ENCODE measurements at places on chromosomes 12 and 14.

GRCh38 chr12:51323966-51324895 lies at the start of gene BIN2:
BIN2 (minus strand) TSS chr12:51324174; CDS start chr12:51324102, 72 bp downstream.
- peak; percentile 72 for DNase-seq

GRCh38 chr12:131990066-131990979 lies 40.6 kb downstream of the EP400 start:
- DNase-seq, result no peak

GRCh38 chr12:78470354-78471195 lies 394.0 kb upstream of the SYT1 start:
- no peak for DNase-seq

GRCh38 chr14:95460647-95461478 lies 55.6 kb downstream of the SYNE3 start:
- no peak for DNase-seq

- DNase-seq, result no peak
Observed at GRCh38 chr12:77947330-77947729, 116.6 kb downstream of the NAV3 start.

DNA sequence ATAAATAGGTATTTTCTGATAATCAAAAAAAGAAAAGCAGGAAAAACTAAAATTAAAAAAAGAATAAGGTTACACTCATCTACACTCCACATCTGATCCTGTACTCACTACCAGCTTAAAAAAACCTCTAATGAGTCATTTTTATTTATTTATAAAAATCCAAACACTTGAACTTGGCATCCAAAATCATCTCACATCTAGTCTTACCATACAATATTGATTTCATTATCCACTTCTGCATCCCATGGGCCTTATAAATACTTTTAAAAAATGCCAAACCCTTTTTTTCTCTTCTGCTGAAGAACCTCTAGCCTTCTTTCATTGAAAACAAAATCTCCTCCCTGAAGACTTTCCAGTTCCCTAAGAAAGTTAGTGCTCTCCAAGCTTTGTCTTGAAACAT lies 109.7 kb downstream of the TMTC3 start:
- no peak for DNase-seq

- no peak for DNase-seq
Observed at GRCh38 chr12:107914460-107914977, 140.0 kb downstream of the ASCL4 start.

- no peak for DNase-seq
Observed at GRCh38 chr12:30945443-30946164, 19.1 kb downstream of the TSPAN11 start.

GRCh38 chr14:28783664-28784063 lies 17.1 kb downstream of the FOXG1 start:
- DNase-seq, result no peak

DNA sequence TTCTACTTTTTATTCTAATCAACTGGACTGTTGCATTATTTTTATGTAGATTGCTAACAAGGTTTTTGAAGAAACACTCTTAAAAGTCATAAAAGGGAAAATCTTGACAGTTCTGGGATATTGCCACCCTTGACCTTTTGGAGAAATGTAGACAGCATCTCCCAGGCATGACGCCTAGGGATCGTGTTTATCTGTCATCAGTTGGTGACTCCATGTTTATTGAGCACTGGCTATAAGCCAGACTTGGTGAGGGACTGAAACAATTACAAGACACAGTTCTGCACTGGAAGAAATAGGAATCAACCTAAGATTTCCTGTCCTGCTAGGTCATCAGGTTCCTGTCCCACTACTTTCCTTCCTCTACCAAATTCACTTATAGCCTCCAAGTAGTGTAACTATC lies 34.5 kb downstream of the HMGA2 start:
- no peak for DNase-seq

DNA sequence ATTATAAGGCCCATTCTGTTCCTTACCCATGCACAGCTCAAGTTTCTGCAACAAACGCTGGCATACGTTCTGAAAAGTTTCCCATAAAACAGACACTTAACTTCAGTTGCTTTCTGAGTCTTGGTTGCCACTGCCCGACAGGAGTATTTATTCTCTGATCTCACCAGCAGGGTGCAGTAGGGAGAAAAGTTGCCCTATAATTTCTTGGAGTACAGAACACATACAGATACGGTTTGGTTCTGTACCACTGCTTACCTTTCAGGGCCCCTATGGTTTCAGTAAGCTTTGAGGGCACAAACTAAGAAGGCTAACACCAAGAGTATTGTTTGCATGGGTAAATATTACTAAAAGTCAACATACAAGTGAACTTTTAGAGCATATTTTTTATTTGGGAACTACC lies 77.9 kb downstream of the SPATA7 start:
- no peak for DNase-seq

- DNase-seq, result no peak
Observed at GRCh38 chr12:42039176-42039575, 105.5 kb downstream of the GXYLT1 start.

- no peak for DNase-seq
Observed at GRCh38 chr14:104266631-104267575, 128.5 kb downstream of the KIF26A start.

- no peak for DNase-seq
Observed at GRCh38 chr14:43308421-43309110, 1198.5 kb downstream of the FSCB start.

- peak; percentile 100 for DNase-seq
Observed at GRCh38 chr14:100192672-100193416, 33.4 kb upstream of the DEGS2 start.

DNA sequence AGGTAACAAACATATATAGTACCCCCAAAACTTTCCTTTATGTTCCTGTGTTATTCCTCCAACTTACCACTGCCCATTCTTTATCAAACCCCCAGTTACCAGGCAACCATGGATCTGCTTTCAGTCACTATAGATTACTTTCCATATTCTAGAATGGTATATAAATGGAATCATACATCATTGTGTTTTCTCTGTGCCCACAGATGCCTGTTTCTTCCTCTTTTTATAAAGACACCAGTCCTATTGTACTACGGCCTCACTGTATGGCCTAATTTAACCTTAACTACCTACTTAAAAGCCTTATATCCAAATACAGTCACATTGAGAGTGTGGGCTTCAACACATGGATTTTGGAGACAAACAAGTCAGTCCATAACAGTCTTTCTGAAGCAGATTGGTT lies 2.6 kb downstream of the TAS2R14 start:
- DNase-seq, result no peak

- no peak for DNase-seq
Observed at GRCh38 chr12:52074971-52075724, 4.4 kb upstream of the SMIM41 start.

DNA sequence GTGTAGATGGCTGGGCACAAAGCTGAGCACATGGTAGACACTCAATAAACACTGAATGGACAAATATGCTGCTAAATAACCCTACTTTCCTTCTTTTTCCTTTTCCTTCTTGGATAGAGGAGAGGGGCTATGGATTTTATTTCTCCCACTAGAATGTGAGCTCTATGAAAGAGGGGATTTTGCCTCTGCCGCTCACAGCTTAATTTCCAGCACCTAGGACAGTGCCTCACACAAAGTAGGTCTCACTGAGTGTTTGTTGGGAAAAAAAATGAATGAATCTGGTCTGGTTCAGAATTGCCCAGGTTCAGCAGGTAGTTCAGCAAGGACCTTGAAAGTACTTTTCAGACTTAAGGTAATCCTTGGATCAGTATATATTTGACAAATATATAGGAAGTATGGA lies 65.5 kb downstream of the WSCD2 start:
- DNase-seq, result no peak

DNA sequence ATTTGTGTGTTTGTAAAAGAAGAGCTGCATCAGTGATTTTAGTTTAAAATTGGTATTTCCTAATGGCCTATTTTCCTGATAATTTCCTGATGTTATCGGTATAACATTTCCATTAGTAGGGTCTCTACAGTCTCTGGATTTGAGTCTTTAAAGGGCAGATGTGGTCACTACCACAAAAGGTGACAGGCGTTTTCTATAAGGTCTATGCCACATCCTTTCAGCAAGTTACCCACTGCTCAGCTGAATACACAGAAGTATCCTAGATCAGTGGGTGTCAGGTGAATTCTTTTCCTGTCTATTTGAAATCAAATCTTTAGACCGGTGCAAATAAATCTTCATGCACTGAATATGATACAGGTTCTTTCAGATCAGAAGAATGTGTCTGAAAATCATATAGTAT lies 90.2 kb downstream of the LIN7A start:
- DNase-seq, result no peak

DNA sequence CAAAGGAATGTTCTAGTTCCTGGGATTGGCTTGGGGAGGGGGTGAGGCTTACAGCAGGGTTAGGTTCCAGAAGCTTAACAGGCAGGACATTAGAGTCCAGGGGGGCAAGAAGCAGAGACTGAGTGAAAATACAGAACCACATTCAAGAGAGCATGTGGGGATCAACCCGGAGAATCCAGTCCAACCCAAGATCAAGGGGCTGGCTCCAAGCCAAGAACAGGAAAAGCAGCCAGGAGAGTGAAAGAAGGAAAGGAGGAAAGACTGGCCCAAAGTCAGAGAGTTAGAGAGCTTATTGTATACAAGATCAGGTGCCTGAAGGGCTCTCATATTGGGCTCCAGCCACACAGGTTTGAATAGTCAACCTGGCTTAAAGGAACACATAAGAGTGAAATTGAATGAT lies 190.3 kb upstream of the CDKN3 start:
- DNase-seq, result no peak

GRCh38 chr14:32023540-32023939 lies 53.6 kb upstream of the ARHGAP5 start:
- no peak for DNase-seq

GRCh38 chr12:111424793-111425251 lies 19.1 kb downstream of the SH2B3 start:
- DNase-seq, result no peak

DNA sequence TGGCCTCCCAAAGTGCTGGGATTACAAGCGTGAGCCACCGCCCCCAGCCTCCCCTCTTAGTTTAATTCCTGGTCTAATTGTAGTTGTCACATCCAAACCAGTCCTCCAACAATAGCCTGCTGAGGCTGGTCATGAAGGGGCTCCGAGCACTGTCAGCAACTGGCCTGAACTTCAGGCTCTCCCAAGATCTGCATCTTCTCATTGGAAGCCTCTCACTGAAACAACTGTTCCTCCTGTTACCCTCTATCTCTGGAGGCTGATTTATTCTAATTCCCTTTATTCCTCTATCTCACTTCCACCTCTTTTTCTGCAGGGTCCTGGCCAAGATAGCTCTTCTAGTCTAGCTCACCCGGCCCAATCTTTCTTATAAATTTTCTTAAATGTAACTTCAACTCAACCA lies 89.4 kb downstream of the DUSP16 start:
- no peak for DNase-seq

DNA sequence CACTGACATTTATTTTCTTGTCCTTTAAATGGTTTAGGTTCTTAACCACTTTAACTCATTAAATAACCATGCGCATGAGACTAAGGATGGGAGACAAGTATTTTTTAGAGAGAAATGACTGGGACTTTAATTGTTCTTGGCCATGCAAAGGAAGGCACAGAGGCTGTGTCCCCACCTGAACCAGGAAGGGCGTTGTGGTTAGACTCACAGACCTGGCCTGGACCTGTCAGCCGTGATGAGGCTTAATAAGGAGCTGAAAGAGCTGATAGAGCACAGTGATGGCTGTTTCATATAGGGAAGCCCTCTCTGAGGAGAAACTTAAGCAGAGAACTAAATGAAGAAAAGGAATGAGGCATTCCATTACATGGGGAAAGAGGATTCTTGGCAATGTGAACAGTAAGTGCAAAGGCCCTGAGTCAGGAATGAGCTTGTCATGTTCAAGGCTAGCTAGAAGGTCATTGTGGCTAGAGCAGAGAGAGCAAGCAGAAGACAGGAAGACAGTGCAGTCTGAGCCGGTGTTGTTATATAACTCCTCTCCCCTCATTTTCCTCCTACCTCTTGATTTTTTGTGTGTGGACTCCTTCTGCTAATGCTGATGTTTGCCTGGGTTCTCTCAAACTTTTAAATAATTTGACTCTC lies 74.4 kb upstream of the ANO4 start:
- no peak for DNase-seq

DNA sequence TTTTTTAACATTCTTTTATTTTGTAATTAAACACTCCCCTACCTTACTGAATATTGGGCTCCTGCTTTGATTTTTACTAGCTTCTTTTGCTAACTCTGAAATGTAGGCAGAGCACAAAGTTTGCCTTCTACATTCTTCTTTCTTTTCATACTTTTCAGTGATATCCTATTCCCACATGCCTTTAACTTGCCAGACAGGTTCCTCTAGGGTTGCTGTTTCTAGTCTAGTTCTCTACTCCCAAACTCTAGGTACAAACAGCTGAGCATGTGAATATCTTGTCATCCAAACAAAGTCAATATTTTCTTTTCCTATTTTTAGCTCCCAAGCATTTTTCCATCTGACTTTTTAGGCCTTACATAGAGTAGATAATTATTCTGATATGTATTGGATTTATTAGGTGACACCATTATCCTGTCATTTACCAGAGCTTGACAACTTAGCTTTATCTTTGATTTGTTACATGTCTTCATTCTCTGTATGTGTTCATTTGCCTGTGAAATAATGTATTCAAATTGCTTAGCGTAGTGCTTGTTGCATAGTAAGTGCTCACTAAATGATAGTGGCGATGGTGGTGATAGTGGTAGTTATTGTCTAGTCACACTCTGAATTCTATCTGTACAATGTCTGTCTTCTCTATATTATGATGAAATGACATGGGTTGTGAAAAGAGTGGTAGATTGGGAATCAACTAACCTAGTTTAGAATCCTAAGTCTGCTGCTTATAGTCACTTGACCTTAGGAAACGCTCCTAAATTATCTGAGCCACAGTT lies 73.6 kb upstream of the DNM1L start:
- DNase-seq, result no peak

GRCh38 chr12:32918890-32919801 lies 22.6 kb upstream of the PKP2 start:
- no peak for DNase-seq

DNA sequence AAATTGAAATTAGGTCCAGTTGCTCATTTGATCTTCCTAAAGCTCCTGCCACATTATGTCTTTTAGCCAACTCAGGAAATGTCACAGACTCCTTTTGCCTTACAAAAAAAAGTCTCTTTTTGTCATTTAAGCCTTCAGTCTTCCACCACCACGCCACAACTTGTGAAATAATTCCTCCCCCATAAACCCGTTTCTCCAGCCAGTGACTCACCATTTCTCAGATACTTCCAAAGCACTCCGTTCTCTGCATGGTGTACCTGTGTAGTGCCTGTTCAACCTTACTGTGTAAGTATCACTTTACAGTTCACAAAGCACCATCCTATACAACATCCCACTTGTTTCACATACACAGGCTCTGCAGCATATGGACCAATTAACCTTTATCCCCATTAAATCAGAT lies 139.5 kb upstream of the AEBP2 start:
- no peak for DNase-seq

- DNase-seq, result no peak
Observed at GRCh38 chr14:68159701-68160633, 340.4 kb downstream of the RAD51B start.
